ENCODE measurements at places on chromosomes 1 and 21.

DNA sequence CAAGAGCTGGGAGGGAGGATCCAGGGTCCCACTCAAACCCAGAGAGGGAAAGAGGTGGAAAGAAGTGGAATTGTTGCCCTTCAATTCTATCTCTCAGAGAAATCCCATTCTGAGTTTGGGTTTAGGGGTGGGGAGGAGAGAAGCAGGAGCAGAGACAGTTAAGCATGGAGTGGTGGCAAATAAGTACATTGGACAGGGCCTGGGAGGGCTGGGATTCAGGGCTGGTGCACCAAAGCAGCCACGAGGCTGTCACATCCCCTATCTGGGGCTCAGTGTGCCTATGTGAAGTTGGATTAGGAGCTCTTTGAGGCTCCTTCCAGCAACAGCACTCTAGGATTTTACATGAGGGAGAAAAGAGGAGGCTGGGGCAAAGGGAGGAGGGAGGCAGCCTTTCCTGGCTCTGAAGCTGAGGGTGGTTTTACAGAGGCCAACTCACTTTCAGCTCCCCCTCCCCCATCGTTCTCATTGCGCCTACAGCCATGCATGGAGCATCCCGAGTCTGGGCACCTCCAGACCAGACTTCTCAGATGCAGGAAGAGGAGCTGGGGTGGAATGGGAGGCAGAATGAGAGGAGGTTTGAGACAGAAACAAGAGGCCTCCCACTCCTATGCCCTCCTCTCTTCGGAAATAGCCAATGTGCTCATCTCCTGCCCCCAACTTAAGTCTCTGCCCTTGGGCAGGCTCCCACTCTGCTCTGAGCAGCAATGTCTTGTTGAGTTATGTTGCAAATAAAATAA lies 3.0 kb upstream of the SYT6 start:
- no peak for DNase-seq

- no peak for DNase-seq
Measured at GRCh38 chr1:48619539-48619938, 147.5 kb upstream of the SPATA6 start.

DNA sequence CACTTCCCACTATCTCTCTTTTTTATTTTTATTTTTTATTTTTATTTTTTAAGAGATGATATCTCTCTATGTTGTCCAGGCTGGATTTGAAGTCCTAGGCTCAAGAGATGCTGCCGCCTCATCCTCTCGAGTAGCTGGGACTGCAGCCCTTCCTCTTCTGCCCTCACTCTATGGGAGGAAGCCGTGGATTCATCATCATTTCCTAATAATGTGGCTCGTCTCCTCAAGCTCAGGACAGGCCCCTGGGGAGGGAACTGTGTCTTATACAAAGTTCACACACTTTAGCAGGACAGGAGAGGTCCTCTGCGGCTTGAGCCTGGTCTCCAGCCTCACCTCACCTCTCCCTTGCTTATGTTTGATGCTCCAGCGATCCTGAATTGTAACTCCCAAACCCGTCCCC lies 16.5 kb upstream of the IFFO2 start:
- DNase-seq, result no peak

GRCh38 chr1:162599451-162599850 lies 32.8 kb upstream of the DDR2 start:
- DNase-seq, result no peak

DNA sequence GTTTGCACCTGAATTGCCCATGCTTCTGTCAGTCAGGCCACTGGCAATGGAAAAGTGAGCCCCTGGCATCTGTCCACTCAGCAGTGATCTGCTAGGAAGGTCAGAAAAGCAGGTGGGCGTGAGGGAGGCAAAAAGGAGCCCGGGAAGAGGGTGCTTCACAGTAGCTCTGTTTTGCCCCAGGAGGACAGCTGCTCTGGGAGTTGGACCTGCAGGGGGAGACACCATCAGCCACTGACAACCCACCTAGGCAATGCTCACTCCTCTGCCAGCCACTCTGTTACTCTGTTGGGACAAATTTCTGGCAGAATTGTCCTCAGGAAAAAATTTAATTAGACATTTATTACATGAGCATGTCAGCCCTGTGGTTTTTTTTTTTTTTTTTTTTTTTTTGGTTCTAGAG lies 146.4 kb downstream of the LRIG2 start:
- DNase-seq, result no peak

- no peak for DNase-seq
Measured at GRCh38 chr1:95652423-95652965, 418.5 kb downstream of the RWDD3 start.

DNA sequence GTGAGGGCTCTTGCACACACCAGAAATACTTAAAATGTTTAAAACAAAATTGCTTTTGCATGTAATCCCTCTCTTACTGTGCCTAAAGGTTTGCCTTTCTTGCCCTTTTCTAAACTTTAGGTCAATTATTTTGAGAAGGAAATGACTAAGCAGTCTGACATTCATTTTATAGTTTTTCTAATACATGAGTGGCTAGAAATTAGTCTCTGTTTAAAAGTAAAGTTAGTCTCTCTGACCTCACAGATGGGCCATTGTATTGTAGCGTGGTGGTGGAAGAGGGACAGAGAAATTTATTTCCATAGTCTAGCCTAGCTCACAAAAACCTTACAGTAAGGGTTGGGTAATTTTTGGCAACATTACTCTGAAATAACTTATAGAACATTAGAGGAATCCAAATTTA lies 3.6 kb upstream of the COL11A1 start:
- no peak for DNase-seq

- no peak for DNase-seq
Measured at GRCh38 chr1:231233735-231234417, 7.1 kb upstream of the GNPAT start.

DNA sequence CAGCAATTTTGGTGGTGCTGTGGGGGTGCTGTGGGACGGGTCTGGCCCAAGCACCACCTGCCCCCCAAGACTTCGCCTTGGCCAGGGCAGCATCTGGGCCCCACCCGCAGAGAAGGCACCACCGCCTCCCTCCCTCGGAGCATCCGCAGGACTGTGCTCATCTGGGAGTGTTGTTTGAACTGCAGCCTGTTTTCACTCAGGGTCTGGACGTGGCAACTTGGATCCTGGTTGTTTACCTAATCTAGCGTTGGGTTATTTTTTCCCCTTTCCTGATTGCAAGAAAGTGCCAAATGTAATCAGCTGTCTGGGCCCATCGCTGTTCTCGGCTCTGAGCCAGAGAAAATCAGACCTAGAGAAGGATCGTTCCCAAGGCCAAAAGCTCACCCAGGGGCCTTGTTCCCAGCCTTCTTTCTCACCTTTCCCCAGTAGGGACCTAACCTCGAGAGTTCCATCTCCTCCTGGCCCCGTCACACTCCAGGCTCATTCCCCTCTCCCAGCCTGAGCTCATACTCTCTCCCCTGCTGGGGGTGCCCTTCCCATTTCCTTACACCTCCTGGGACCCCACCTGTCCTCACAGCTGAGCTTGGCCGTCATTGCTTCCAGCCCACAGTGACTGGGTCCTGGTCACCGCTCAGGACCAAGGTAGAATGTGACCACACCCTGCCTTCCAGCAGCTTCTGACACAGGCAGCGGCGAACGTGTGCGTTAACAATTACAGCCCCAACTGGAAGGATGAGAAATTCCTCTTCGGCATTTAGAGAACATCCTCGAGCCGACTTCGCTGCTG lies 72.0 kb upstream of the FAM20B start:
- no peak for DNase-seq

DNA sequence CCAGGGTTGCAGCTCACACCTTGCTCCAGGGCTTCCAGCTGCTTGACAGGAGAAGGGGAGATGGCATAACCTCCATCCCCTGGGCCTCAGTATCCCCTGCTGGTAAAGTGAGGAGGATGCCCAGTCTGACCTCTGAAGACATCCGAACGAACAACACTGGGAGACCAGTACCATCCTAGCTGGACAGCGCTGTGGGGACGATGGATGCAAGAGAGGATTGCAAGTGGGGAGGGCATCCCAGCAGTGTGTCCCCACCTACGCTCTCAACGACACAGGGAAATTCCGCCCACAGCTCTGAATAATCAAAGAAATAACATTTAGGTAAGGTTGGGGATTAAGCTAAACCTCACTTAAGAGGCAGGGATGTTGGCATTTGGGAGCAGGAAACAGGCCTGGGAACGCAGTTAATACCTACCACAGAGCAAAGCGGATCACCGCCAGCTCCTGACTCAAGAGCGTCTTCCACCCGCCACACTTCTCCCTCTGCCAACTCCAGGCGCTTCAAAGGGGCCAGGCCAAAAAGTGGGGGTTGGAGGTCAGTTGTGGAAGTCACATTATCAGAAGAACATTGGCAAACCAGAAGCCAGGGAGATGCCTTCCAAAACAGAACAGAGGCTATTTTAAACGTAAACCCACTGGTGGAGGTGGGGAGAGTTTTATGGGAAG lies 47.6 kb downstream of the SSBP3 start:
- no peak for DNase-seq
